ENCODE measurements at places on chromosomes 2 and 18. TPM values are rescaled to one million over a fixed set of nuclear protein-coding genes. Genes with fewer than 3 reads are reported as not detected.

RMDN2 gene
- 10.5 TPM for polyA plus RNA-seq

HOXD13 gene
- polyA plus RNA-seq = 0.22 TPM

IL1R1 gene
- polyA plus RNA-seq = 21.2 TPM

ASIC4 gene
- 0.37 TPM for polyA plus RNA-seq

OSBPL1A gene
- 44.6 TPM for polyA plus RNA-seq

CRYGA gene
- polyA plus RNA-seq = not detected

PROKR1 gene
- 0.15 TPM for polyA plus RNA-seq

UGT1A3 gene
- polyA plus RNA-seq = not detected

TEKT4 gene
- polyA plus RNA-seq = 0.24 TPM

REEP1 gene
- 4.0 TPM for polyA plus RNA-seq

CAVIN2 gene
- polyA plus RNA-seq = 24.9 TPM

IFIH1 gene
- 4.9 TPM for polyA plus RNA-seq

COL5A2 gene
- polyA plus RNA-seq = 428 TPM

SKOR2 gene
- polyA plus RNA-seq = not detected

CENPA gene
- 16.9 TPM for polyA plus RNA-seq

DNAH7 gene
- polyA plus RNA-seq = 9.5 TPM

MDH1B gene
- polyA plus RNA-seq = 12.5 TPM

CPO gene
- polyA plus RNA-seq = 1.3 TPM

PDCL3 gene
- 19.9 TPM for polyA plus RNA-seq

PSMA8 gene
- not detected for polyA plus RNA-seq

COL4A4 gene
- polyA plus RNA-seq = 1.1 TPM

SNORC gene
- polyA plus RNA-seq = 1.2 TPM

CNDP1 gene
- polyA plus RNA-seq = 0.86 TPM

COL4A3 gene
- 1.6 TPM for polyA plus RNA-seq
